ENCODE measurements at places on chromosomes 5 and 9.

GRCh38 chr9:121217609-121218292, 16.1 kb upstream of the RAB14 start:
- DNase-seq: no peak

DNA sequence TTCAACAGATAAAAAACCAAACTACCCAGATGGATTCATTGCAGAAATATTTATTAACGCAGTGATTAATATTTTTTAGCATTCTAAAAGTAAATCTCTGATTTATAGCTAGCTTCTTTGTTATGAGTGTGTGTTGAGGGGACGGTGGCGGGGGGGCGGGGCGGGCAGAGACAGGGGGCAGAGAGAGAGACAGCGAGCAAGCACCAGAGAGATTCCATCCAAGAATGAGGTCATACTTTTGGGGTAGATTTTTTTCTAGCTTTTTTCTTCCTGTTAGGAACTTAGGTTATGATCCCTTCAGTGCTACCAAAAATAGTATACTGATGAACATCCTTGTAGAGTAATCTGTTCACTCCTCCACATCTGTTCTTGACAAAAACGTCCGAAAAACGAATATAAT, 500 bp upstream of the ZNF883 start:
- no peak for DNase-seq

DNA sequence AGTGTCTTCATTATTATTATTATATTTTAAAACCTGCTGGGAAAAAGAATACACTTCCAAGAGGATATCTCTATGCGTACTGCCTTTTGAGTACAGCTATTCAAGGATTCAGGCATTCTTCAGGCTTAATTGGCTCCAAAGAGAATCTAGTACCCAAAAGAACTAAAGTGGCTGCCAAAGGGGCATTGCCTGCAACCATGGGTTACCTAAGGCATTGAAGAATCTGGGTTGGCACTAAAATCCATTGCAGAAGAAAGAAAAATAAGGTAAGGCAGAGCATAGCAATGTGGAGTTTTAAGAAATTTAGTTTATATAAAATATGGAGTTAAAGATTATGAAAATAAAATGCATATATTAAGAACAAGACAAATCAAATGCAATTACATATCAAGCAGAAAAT, 223.5 kb downstream of the TMEM161B start:
- DNase-seq: no peak

- DNase-seq: no peak
Observed at GRCh38 chr9:751137-752051, 90.1 kb upstream of the DMRT1 start.

DNA sequence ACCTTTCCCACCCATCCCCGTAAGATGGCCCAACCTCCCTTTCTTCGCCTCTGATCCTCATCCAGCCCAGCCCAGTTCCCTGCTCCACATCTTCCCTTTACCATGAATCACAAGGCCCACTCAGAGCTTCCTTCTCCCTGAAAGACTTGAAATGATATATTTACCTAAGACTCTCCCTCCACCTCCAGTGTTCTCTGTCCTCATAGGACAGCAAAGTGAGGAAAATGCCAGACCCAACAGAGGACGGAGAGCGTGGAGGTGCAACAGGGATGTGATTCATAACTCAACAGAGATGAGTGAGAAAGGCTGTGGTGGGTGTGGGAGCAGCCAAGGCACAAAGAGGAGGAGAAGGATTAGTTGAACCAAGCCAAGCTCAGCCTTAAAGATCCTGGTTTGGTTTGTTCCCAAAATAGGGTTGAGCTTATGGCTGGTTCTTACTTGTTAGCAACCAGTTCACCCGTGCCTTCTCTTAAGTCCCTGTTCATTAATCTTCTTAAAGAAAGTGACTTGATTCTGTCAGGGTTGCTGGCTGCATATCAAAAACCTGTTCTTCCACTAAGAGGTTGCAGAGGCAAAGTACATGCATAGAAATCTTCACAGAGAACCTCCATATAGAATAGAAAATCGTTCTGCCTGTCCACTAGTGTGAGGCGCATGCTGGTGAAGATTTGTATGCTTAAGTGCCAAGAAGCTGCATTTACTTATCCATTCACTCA, 183.2 kb downstream of the ACTL7B start:
- no peak for DNase-seq

DNA sequence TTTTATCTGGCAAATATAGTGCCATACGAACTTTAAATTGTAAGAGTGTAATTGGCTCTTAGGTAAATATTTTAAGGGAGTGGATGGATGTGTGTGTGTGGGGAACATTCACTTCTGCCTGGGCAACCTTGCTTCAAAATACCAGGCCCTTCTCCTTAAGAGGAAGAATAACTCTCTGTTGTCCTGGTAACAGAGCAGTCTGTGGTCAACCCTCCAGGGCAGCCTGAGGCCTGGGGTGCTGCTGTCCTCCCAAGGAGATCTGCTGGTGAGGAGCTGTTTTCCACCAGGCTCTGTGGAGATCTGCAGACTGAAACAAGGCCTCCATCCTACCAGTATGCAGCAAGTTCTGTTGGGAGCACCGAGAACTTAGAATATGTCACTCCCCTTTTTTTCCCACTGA, 325.2 kb downstream of the PSAT1 start:
- no peak for DNase-seq

DNA sequence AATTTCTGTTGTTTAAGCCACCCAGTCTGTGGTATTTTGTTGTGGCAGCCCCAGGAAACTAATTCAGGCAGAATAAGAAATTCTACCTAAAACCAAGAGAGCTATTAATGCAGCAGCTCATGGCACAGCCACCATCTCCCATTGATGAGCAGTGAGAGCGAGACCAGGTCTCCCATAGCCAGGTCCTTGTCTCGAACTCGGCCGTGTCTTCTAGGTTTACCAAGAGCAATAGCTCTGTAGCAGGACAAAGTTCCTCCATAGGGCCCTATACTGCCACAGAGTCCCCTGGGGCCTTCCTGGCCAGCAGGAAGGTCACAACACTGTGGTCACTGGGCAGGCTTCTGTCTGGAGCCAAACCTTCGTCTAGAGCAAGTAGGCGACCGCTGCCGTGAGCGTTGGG, 34.5 kb upstream of the TJP2 start:
- no peak for DNase-seq

- peak; percentile 63 for DNase-seq
Observed at GRCh38 chr5:140362875-140363630, 3.1 kb downstream of the SLC4A9 start.

- DNase-seq: no peak
Observed at GRCh38 chr5:148403344-148403743, 19.6 kb downstream of the FBXO38 start.

- DNase-seq: no peak
Observed at GRCh38 chr9:136362450-136362784, 1.1 kb downstream of the DNLZ start.

GRCh38 chr9:129203556-129203909, 25.5 kb upstream of the IER5L start:
- no peak for DNase-seq

- DNase-seq: no peak
Observed at GRCh38 chr5:169634606-169635005, 2.5 kb upstream of the DOCK2 start.

DNA sequence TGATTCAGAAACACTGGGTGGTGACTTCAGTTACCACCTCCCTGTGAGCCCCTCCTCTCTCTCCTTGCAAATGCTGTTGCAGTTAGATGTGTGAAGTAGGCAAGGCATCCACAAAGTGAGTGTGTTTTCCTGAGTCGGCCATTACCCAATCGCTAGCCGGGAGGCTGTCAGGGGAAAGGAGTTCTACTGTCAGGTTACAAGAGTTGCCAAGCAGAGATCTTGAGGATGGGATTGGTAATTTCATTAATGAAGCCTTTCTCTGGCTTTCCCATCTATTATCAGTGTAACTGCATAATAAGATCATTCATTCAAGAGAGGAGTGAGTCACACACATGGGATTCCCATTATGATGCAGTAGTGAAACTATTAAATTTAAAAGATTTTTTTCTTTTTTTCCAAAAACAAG, 106.9 kb downstream of the GLDC start:
- no peak for DNase-seq

DNA sequence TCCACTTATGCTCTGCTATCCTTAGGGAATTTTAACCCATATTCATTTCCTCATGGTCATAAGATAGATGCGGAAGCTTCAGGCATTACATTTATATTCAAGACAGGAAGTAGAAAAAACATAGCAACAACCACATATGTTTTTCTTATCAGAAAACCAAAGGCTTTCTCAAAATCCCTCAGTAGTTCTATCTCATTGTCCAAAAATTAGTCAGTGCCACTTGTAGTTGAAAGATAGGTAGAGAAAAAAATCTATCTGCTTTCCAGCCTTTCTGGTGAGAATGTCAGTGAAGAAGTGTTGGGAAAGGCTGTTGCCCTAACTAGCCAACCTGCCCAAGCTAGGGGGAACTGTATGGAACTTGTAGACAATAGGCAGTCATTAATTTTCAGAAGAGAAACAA, 23.5 kb upstream of the MOCS2 start:
- DNase-seq: no peak

- DNase-seq: no peak
Observed at GRCh38 chr5:125579182-125579581, 832.7 kb upstream of the ZNF608 start.

DNA sequence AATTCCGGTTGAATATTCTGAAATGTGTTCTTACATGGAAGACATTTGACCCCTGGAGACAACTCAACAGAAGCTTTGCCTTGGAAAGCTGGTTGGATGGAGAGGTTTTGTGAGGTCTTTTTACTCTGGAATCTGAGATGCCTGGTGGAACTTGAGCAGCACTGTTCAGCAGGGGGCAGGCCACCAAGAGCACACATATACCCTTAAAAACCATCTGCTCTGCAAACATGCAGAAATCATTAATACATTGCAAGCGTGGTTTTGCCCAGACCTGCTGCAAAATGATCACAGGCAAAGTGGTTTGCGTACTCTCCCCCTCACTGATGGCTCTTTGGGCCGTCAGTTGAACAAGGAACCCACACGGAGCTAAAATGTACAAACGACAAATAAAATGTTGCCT, 32.8 kb upstream of the DAP start:
- DNase-seq: no peak

- no peak for DNase-seq
Observed at GRCh38 chr5:53456366-53456765, 24.1 kb upstream of the FST start.

DNA sequence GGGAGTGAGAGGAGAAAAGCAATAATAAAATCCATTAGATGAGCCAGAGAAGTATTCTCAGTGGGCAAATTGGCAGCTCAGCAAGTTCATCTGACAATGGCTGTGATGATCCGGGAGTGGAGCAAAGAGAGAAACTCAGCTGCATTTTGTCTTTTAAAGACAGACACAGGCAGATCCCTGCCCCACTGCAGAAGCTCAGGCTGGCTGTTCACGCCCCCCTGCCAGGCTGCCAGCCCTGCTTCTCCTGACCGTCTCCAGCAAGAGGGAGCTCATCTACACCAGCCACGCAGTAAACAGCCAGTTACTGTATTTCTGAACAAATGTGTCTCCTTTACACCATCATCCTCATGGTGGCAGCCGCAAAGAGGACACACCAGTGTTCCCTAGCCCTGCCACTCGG, 114.3 kb upstream of the SARDH start:
- DNase-seq: no peak

DNA sequence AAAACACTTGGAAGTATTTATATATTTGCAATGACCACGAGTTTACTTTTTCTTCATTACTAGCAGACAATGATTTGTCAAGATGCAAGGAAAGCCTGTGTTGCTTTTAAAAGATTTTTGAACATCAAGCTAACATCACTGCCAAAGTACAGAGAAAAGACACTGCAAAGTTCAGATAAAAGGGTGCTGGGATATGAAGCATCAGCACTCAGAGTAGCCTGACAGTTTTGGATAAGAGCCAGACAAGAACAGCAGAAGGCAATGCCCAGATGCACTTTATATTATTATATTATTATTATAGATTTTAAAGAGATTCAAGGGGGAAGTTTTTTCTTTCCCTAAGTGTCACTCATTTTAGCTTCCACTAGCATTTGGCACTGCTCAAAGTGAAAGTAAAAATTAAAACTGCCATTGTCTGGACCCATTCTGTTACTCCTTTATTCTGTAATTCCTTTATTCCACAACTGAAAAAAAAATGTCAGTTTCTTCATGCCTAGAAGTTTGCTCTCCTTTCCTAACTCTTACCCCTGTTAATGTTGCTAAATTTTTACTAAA, 240.6 kb downstream of the EFNA5 start:
- no peak for DNase-seq

DNA sequence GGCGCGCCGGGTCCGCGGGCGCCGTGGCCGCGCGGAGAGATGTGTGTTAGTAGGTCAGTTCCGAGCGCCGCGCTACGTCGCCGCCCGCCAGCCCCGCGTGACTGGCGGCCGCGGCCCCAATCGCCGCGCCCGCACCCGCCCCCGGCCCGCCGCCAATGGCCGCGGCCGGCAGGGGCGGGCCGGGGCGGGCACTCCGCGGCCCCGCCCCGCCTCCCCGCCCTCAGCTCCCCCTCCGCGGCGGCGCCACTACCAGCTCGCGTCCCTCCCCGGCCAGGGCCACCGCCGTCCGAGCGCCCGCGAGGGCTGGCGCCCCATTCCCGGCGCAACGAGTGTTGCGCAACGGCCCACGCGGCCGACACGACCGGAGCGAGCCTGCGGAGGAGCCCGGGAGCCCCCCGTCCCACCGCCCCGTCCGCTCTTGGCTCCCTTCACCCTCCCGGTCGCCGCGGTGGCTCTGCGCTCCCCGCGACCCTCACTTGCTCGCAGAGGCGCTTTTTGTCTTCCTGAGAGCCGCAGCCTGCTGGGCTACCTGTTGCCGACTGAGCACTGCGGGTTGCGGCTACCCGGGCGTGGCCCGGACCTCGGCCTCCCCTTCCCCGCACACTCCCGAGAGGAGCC, at the start of gene NFIL3:
NFIL3 (minus strand) TSS at position 48 of the 618 bp plus-strand sequence. CDS start 13,098 bp downstream, outside the sequence.
- peak; percentile 31 for DNase-seq

DNA sequence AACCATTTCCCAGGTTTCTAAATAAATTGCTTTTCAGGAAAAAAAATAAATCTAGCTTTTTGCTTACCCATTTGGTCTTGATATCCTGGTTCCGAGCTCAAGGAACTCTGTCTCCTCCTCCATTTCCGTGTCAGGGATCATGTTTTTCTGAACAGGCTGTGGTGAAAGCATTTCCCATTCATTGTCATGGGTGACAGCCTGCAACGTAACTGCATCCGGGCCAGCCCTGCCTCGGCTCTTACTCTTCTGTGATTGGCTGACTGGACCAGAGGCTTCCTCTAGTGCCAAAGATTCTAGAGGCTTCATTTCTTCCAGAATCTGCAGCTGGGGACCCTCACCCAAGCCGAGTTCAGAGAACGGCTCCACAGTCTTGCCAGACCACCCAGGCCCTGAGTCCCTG, 61.0 kb upstream of the PCA3 start:
- no peak for DNase-seq
